ENCODE measurements at places on chromosomes 11 and 22.

- DNase-seq = no peak
These were observed 669 bp downstream of the RPL27A start for GRCh38 chr11:8683115-8683807.

DNA sequence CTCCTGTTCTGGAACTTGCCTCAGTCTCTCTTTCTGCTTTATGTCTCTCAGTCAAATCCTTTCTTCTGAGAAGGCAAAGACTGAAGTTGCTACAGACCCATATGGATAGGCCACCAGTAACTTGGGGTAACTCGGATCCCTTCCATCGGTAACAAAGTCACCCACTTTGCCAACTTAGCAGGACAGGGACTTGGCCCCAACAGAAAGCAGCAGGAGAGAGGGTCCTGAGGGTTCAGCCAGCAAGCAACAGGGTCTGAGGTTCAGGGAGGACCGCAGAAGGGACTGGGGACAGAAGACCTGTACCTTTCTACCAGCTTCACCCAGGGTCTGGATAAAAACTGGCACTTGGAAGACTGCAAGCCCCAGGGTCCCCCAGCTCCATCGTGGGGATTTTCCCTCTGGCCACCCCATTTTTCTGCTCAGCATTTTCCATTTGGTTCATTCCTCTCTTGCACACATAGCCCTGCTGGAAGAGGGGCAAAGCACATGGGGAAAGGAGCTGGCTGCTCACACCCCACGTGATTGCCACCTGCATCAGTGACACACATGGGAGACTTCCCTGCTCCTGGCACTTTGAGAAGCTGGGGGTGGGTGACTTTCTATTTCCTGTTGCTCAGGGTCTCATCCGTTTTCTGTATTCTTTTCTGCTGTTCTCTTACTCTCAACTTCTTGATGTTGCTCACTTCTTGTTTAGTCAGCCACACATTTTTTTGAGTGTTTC is 34.6 kb upstream of the GNAZ start:
- no peak for DNase-seq

- DNase-seq = no peak
These were observed 13.9 kb downstream of the ATG16L2 start for GRCh38 chr11:72828081-72828567.

DNA sequence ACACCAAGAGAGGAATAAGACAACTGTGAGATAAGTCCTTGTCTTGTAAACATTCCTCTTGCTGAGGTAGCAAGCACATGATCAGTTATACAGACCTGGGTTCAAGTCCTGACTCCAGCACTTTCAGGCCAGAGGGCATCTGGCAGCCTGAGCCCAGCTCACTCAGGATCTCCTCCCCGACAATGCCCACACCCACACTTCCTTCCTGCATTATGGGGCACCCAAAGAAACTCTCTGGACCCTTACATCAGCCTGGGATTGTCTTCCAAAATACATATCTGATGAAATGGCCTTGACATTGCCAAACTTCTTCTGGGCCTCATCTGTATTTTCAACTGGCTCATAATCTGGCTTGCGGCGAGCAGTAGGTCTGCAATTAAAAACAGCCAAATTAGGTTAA is 48.6 kb downstream of the ARFGAP3 start:
- no peak for DNase-seq

DNA sequence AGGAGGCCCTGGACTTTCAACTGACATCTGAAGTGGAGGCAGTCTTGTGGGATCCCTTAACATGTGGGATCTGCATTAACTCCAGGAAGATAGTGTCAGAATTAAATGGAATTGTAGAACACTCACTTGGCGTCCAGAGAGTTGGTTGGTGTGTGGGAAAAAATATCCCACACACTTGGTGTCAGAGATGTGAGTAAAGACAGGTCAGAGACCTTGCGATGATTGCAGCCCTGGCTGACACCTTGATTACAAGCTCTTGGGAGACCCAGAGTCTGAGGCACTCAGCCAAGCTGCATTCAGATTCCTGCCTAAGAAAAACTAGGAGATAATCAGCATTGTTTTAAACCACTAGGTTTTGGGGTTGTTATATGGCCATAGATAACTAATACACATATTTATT is 7.2 kb upstream of the TPCN2 start:
- DNase-seq = no peak

Data from stimulated activated CD8-positive, alpha-beta memory T cell treated with anti-CD3 and anti-CD28 coated beads, Interleukin-4, amount 100 ng/mL, for 4 hours (primary cell).